ENCODE measurements at places on chromosomes 13 and 19.

GRCh38 chr13:39811051-39811450, 155.6 kb downstream of the COG6 start:
- no peak for DNase-seq

- DNase-seq = no peak
Measured at GRCh38 chr19:46406976-46407375, 6.4 kb downstream of the CCDC8 start.

DNA sequence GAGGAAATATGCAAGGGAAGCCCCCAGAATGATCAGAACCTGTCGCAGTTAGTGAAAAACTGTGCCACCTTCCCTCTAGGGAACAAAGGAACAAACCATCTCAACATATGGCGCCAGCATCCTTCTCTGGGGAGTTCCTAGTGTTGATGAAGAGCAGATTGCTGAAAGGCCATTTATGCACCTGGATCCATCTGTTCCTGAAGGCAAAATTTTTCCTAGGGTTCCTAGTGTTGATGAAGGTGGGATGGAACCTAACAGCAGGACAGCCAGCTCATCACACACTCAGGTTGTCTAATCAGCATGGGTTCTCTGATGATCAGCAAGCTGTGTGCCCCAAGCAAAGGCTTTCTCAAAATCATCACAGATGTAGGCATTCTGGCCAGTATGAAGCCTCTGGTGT, 32.6 kb downstream of the ZNF473 start:
- no peak for DNase-seq

DNA sequence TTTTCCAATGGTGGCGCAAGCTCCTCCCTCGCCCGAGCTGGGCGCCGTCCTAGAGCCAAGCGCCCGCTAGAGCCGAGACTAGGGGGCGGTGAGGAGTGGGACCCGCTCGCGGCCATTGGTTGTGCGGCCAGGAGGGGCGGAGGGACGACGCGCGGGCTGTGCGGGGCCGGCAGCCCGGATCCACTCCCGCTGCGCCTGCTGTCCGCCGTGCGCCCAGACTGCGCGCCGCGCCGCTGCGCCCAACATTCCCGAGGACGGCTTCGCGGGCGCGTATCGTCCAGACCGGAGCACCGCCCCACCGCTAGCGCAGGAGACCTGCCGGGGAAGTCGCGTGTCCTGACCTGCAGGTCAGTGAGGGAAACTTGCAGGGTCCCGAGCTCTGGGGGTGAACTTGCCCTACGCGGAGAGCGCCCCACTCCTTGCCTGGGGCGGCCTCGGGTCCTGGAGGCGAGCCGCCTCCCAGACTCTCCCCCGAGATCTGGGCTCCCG, at the start of gene SERTM1:
SERTM1 (plus strand) TSS at position 183 of the 489 bp plus-strand sequence. CDS start 21,059 bp downstream, outside the sequence.
- no peak for DNase-seq

DNA sequence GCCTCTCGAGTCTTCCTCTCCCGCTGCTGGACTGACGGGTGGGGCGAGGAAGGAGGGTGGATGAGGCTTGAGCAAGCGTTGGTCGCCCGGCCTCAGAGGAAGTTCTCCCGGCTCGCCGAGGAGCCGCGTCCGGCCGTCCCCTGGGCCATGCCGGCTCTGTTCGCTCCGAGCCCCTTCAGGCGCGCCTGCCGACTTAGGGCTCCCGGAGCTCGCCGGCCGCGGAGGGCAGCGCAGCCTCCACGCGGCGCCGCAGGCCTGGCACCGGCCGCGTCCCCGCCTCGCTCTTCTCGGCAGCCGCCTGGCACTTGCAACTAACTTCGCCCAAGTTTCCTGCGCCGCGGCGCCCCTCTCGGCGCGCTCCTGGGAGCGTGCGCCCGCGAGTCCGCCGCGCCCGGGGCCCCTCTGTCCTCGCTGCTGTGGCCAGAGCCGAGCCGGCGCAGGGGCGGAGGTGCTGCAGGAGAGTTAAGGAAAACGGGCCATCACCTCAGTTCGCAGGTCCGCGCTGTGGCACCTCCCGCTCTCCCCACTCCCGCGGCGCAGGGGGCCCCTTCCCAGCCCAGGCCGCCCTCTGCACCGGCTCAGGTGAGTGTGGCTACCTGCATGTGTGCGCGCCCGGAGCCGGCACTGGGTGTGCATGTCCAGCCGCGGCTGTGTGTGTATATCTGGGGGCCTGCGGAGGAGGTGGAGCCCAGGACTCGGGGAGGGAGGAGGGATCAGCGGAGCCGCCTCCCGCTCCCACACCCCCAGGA, 641 bp upstream of the SOX21 start:
- DNase-seq = no peak

- DNase-seq = no peak
Measured at GRCh38 chr19:35365303-35365702, 5.6 kb upstream of the GPR42 start.

DNA sequence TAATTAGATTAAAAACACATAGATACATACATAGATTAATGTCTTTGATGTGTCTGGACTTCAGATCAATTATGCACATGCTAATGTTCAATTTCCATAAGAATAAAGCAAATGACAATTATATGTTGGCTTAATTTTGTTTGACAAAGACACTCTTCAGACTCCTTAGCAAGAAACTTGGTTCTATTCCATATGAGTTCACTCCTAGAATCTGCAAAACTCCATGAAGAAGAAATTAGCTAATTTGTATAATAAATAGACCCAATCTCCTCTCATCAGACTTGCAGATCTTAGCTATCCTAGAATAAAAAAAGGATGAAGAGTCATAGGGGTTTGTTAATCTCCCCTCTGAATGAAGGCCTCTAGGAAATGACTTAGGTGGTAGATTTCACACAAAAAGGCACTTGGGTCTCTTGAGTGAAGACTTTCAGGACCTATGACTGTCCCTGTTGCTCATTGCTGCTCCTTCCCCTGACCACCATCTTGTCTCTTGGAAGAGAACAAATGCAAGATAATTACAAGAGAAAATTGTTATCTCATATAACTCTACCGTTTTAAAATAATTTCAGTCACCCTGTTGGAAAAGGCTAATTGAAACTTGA, 302.2 kb downstream of the EFNB2 start:
- no peak for DNase-seq

DNA sequence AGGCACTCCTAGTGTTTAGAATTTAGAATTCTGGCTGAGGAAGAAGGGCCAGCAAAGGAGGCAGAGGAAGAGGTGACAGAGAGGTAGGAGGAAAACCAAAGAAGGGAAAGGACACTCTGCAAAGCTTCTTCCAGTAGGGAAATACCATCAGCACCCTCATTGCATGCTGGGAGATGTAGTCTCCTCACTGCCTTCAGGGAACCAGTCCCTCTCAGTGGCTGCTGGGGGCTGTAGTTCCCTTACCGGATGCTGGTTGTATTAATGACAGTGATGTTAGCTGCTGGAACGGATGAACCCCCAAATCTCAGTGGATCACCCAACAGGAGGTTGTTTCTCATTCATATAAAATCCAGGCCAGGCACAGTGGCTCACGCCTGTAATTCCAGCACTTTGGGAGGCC, 10.1 kb downstream of the GRIN2D start:
- DNase-seq = no peak

DNA sequence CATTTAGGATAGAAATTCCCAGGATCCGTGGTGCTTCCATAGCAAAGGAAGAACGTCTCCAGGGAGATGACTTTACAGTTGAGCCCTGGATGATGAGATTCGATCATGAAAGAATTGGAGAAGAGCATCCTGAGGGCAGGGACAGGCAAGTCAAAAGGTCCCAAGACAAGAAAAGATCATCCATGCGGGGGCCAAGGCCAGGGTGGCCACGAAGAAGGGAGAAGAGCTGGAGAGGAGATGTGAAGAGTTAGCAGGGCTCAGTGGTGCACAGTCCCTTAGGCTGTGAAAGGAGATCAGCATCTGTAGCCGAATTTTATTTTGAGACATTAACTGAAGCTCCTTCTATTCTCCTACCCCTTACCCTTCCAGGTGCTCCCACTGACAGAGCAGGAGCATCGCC, 28.9 kb downstream of the OR10H4 start:
- DNase-seq = no peak

DNA sequence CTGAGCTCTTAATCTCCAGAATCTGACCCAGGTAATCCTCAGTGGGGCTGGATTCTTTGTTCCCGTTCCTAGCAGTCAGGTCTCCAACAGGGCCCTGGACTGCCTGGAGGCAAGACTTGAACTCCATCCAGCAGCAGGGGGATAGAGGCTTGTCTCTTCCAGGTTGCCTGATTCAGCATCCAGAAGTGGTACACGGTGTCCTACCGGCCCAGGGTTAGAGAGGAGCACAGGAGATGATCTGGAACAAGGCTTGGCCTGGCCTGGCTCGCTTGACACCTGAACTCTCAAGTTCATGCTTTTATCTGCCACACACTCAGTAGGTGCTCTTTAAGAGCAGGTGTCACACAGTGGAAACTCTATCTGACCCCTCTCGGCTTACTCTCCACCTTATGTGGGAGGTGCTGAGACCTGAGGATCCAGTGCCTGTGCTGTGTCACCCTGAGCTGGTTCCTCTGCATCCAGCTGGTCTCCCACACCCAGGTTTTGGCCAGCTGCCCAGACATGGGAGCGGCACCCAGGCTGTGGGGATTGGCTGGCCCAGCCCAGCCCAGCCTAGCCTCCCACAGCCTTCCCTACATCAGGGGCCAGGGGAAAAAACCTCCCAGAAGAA, at the start of gene CYP4F3:
CYP4F3 (plus strand) TSS at position 604 of the 610 bp plus-strand sequence. CDS start 519 bp downstream, outside the sequence.
- DNase-seq = no peak

DNA sequence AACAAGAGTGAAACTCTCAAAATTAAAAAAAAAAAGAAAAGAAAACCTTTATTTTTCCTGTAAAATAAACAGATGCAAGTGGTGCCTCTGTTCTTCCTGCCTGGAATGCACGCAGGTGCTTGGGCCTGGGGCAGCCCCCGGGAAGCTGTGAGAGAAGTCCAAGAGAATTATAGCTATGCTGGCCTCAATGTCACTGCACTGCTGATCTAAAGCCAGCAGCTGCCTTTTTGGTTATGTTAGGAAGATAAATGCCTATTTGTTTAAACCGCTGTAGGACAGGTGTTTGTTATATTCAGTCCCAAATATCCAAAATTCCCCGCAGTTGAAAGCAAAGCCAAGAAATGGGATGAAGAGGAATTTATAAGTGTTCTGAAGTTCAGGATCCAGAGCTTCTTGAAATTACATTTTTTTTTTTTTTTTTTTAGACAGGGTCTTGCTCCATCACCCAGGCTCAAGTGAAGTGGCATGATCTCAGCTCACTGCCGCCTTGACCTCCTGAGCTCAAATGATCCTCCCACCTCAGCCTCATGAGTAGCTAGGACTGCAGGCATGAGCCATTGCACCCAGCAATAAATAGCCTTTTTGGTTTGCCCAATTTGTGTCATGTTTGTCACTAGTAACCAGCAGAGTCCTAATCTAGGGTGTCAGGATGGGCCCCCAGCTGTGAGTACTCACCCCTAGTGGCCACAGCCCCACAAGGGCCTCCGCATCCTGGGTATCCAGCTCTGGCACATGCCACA, 2.2 kb downstream of the RINL start:
- no peak for DNase-seq

DNA sequence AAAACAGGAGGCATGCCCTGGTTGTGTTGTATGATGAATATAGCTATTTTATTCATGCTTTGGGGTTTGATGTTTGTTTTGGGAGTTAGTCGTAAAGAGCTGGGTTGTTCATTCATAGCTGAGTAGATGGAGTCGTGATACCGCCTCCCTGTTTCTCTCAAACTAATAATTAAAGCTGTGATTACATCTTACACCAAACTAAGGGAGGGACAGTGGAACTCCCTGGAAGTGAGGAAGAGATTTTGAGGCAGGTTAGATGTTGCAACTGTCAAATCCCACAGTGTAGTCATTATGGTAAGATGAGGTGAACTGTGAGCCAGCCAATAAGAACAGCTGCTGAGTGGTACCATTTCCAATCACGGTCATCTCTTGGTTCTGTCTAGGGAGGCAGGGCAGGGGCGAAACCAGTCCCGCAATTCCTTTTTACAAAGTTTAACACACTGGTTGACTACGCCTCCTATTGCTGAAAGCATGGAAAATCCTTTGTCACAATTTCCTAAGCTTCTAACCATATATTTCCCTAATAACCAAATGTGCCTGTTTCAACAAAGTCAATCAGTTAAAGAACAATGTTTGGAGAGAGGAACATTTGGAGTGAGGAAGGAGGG, 207.6 kb upstream of the SERP2 start:
- no peak for DNase-seq

DNA sequence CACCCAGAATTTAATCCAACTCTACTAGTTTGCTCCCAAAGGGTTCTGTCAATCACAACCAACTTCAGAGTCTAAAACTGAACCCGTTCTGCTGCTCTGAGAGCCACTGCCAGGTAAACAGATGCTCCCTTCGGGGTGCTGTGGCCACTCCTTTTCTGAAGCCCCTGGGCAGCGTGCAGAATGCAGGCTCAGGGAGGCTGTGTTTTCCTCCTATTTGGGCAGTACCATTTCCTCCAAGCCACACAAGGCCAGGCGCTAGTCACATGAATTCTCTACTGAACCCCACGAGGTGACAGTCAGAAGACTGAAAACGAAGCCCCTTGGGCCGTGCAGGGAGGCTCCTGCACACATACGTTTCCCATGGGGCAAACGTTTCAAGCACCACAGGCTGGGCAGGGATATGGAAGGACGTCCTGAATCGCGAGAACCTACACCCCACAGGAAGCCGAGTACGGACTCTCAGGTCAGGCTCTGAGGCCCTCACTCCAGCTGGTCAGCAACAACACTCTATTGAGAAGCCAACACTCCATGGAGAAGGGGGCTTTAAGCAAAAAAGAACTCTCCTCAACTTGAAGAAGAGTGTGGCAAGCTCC, 71.8 kb downstream of the CCDC70 start:
- no peak for DNase-seq
